ENCODE measurements at places on chromosomes 12 and 14. TPM values are rescaled to one million over a fixed set of nuclear protein-coding genes. Genes with fewer than 3 reads are reported as not detected.

Gene HOXC10
- 33.1 TPM for polyA plus RNA-seq

Gene KCNC2
- not detected for polyA plus RNA-seq

- no peaks in the 10 kb centered on the region for H3K27me3 ChIP-seq
- no peak overlapping the region for H3K4me3 ChIP-seq
- H3K27ac ChIP-seq: no peak overlapping the region
- H3K36me3 ChIP-seq: no peaks in the 10 kb centered on the region
- DNase-seq: no peak
- no peaks in the 10 kb centered on the region for H3K4me1 ChIP-seq
These were observed 151.1 kb downstream of the SAMD4A start for GRCh38 chr14:54718046-54718445.

- peaks cover 14% of the 10 kb centered on the region for H3K27me3 ChIP-seq
- no peaks in the 10 kb centered on the region for H3K4me1 ChIP-seq
- no peaks in the 10 kb centered on the region for H3K36me3 ChIP-seq
- no peak overlapping the region for H3K4me3 ChIP-seq
- H3K27ac ChIP-seq: no peak overlapping the region
These were observed 98.4 kb upstream of the TBX5 start for GRCh38 chr12:114504311-114504710.

DNA sequence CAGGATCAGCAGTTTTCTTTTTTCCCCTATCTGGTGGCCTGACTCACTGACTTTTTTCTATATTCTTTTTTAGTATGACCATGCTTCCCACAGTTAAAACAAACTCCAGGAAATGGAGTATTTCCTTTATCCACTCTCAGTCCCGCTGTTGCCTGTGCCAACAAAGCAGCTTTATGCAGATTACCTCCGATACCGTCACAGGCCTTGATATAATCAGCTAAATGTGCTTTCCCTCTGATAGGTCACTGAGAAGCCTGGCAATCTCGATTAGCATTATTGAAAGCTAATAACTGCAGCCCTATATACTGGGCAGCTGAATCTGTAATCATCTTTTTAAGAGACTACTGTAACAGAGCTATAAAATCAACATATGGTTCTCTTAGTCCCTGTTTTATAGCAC lies 243.6 kb downstream of the KIF21A start:
- no peaks in the 10 kb centered on the region for H3K27me3 ChIP-seq
- H3K36me3 ChIP-seq: no peaks in the 10 kb centered on the region
- H3K4me1 ChIP-seq: no peaks in the 10 kb centered on the region
- H3K4me3 ChIP-seq: no peak overlapping the region
- no peak for DNase-seq

- H3K36me3 ChIP-seq: no peaks in the 10 kb centered on the region
- no peak overlapping the region for H3K27ac ChIP-seq
- no peak overlapping the region for H3K4me3 ChIP-seq
- no peaks in the 10 kb centered on the region for H3K4me1 ChIP-seq
These were observed 1.4 kb upstream of the ACSM4 start for GRCh38 chr12:7302266-7302986.
